ENCODE measurements at places on chromosomes 1 and 21.

- DNase-seq, result no peak
These were observed 186.4 kb downstream of the ZBTB18 start for GRCh38 chr1:244237445-244237844.

DNA sequence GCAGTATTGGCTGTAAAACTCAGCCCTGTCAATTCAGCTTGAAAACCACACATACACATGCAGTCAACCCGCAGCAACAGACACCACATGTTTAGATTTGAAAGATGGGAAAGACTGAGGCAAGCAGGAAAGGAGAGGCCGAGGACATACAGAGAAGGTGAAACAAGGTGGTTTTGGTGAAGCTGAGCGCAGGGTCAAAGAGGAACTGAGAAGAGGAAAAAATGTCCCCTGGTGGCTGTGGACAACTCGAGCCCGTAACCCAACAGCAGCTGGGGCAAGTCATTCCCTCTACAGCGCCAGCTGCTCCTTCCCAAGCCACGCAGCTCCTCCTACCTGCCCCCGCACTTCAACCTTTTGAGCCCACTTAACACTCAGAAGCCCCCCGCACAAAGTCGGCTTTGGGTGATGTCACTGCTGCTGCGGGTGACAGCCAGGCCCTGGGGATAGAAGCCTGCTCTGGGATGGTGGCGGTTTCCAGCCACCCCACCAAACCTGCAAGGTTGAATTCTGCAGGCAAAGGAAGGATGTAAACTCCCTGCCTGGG, 63.0 kb downstream of the KCNN3 start:
- no peak for DNase-seq

DNA sequence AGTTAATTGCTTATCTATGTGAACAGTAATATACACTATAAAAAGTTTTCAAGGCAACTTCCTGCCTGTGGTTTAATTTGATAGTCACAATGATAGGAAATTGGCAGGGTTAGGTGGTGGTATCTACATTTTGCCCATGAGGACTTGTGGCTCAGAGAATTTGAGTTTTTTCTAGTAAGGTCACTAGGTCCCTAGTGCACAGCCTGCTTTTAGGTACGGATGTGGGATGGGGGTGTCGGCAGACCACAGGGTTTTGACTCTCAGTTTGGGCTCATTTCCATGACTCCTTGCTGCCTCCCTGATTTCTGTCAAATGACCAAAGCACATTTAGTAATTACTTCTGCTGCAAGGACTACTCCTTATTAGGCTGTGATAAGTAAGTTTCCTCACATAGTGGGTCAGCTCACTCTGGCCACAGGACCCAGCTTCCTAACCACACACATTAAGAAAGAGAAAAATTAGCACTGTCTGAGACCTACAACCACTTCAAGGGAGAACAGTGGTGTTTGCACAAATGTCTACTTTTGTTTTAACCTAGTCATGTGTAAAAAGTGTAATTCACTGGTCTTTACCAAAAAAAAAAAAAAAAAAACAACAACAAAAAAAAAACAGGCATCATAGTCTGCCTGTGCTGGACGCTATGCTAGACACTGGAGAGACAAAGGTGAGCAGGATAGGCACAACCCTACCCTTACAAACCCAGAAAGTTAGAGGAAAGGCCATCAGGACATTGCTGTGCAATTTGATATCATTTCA, 43.7 kb downstream of the MRPL39 start:
- peak; percentile 63 for DNase-seq

- DNase-seq, result no peak
These were observed at the start of gene ST6GALNAC5 for GRCh38 chr1:76867342-76868130. ST6GALNAC5 (plus strand) TSS chr1:76867480.

- DNase-seq, result no peak
These were observed 213.2 kb downstream of the TGFB2 start for GRCh38 chr1:218558271-218558810.

DNA sequence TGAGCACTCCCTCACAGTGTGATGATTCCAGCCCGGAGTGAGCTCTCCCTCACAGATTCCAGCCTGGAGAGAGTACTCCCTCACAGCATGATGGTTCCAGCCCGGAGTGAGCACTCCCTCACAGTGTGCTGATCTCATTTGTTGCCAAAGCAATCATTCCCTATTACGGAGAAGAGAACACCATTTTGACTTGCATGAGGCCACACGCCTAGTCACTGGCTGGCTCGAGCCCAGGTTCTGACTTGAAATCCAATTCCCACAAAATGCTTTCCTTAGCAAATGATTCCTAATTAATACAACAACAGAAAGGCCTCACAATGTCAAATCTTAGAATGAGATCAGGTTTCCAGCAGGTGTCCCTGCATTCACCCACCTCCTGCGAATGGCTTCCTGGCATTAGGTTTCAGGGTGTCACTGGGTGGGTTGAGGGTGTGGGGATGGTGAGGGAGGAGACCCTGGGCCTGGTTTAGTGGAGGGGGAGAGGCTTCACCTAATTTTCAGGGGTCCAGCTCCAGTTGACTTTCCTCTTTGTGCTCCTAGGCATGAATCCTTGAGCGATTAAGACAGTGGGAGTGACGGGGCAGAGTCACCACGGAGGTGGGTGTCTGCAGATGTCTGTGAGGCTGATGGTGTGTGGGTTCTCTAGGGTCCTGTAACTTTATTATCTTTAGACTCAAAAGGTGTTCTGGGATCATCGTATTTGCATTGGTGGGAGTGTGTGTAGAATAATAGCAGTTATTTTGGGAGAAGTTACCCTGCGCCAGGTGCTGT, 158.5 kb downstream of the KCNJ6 start:
- no peak for DNase-seq

- DNase-seq, result no peak
These were observed 292.0 kb downstream of the DUSP10 start for GRCh38 chr1:221449801-221450470.

DNA sequence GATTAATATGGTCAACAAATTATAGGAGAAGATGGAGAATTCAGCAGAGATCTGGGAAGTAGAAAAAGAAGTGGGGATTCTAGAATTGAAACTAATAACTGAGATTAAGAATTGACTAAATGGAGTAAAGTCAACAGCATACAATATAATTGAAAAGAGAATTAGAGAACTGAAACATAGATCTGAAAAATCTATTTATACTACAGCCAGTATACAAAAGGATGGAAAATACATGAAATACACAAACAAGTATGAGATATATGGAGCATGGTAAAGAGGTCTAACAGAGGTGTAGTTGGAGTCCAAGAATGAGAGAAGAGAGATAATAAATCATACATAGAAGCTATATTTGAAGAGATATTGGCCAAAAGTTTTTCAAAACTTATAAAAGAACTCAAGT, 235.2 kb downstream of the FGGY start:
- DNase-seq, result no peak

- no peak for DNase-seq
These were observed 64.0 kb downstream of the PLPPR5 start for GRCh38 chr1:98940722-98941079.

DNA sequence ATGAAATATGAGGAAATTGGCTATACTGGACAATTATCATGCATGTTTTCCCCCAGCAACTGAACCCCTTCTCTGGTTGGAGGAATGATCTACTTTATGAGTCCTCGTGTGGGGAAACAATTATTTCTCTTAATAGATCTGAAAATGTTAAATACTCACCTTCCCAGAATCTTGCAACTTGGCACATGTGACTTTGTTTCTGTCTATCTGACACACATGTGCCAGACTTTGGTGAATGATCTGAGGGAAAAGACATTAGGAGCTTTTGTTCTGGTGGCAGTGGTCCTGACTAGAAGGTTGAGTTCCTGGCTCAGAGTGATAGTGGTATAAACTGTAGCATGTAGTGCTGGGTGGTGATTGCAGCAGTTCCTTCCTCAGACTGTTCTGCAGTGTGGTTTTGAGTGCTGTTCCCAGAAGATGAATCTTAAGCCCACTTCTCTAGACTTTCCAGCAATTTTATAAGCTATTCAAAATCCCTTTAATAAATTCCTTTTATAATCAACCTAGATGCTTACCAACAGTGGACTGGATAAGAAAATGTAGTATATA, 59.3 kb upstream of the B3GALNT2 start:
- no peak for DNase-seq

- no peak for DNase-seq
These were observed 71.3 kb downstream of the WDR4 start for GRCh38 chr21:42807938-42808613.

DNA sequence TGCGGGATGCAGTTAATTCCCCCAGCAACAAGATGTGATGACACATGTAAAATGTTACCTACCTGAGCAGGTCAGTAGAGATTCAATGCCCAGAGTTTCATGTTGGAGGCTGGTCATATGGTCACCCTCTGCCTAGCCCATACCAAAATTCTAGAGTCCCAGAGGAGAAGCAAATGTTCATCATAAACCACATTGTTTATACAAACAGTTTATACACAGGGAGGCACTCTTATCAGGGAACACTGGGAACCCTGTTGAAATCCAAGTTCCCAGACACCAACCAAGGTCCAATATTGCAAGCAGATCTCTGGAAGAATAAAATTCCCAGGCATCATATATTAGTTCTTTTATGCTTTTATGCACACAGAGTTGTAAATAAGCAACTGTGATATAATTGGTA, 10.5 kb downstream of the HAO2 start:
- no peak for DNase-seq
